Kidney capillary endothelial cell (primary cell): ENCODE measurements at places on chromosomes 13 and 19.

DNA sequence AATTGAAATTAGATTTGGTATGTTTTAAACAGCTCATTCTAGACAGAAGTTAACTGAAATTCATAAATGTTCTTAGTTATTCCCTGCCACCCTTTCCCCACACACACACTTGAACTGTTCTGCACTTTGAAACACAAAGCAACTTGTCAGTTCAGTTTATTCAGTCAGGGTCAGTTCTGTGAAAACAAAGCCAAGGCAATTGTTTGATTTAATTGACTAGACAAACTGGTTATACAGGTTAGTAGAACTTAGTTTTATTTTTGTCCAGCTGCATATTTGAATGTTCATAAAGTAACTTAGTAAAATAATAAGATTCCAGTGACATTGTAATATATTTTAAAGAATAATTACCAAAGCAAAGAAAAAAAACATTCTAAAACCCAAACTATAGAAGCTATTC, 98.3 kb upstream of the KLF5 start:
- no peak for DNase-seq

GRCh38 chr19:2252797-2253105, 3.5 kb downstream of the JSRP1 start:
- no peak for DNase-seq

DNA sequence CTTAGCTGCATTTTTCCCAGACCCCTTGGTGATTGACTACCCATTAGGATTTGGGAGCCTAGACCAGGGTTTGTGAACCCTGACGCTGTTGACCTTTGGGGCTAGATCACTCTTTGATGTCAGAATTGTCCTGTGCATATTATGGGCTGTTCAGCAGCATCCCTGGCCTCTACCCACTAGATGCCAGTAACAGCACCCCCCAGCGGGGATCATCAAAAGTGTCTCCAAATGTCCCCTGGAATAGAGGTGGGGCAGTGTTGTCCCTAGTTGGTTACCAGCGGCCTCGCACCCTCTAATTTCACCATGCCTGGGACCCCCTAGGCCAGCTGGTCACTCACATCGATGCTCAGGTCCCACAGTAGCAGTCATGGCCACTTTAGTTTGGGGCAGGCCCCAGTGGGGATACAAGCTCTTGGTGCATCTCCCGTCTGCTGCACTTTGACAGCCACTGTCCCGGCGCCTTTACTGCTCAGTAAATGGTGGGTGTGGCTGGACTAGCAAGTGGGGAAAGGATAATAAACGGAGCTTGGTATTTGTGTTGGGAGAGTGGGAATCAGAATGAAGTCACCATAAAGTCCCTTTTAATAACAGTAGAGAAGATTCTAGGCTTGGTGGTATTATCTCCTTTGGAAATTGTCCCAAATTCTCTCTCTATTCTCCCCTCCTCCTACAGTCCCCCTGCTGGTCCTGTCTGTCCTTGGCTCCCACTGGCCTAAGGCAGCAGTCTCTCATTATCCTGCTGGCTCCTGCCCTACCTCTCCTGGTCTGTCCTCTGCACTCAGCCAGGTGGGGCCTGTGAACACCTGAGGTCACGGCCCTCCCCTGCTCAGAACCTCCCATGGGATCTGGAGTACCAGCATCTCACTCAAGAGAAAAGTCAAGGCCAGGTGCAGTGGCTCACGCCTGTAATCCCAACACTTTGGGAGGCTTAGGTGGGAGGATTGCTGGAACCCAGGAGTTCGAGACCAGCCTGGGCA, 80.6 kb downstream of the SIPA1L3 start:
- DNase-seq: no peak

DNA sequence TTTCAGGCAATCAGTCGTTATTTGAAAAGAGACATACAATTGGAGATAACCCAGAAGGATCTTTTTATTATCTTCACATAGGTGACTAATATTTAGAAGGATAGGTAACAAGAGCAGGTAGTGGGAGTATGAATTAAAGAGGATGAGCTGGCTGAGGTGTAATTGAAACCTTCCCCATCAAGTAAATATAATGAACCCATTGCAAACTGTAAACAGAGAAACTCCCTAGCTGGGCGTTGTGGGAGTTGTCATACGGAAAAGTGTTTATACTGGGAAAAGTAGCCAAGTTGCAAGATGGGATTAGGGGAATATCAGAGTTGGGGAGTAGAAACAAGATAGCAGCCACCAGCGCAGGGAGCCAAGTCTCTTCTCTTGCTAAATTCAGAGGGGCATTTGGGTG, 448.4 kb downstream of the COG6 start:
- DNase-seq: no peak

DNA sequence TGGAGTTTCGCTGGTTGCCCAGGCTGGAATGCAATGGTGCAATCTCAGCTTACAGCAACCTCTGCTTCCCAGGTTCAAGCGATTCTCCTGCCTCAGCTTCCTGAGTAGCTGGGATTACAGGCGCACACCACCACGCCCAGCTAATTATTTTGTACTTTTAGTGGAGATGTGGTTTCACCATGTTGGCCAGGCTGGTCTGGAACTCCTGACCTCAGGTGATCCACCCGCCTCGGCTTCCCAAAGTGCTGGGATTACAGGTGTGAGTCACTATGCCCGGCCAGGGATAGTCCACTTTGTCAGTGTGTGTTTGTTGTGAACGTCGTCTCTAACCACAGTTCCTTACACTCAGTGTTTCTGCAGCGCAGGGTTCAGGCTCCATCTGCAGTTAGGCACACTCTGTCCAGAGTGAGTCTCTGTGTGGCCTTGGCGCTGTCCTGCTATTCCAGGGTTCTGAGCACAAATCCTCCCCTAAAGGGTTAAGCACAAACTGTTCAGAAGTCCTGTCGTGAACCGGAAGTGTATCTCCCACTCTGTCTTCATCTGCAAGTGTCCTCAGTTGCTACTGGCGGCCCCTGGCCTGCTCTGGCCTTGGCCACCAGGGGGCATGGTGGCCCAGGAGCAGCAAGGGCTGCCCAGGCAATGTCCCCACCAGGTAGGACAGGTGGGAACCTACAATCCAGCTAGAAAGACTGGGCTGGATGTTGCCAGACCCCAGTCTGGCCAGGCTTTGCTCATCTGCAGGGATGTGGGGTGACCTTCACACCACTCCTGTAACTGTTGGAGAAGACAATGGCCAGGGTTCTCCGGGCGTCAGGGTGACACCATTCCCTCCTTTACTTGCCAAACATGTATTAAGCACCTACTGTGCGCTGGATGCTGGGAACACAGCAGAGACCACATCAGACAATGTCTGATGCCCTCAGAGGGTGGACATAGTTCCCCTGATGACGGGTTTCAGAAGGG, 38.8 kb upstream of the GATAD2A start:
- DNase-seq: peak; percentile 50

- DNase-seq: no peak
Measured at GRCh38 chr13:50740052-50740741, 103.3 kb downstream of the DLEU7 start.

- DNase-seq: no peak
Measured at GRCh38 chr19:4362831-4363545, 19.6 kb downstream of the MPND start.

DNA sequence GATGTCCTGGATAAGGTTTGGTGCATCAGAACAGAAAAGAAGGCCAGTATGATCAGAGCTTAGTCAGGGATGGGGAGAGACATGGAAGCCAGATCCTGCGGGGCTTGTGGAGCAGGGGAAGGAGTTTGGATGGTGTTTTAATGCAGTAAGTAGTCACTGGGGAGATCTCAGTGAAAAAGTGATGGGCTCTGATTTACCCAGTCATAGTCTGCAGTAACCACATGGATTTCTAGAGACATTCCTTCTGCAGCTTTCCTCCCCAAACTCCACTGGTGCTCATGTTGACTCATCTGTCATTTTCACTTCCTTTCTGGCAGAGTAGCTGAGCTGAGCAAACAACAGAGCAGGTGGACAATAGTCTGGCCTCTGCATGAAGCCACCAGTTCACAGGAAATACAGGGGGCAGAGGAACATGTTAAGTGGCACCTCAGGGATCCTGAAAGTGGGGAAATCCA, 144.1 kb downstream of the DPF1 start:
- peak; percentile 89 for DNase-seq

DNA sequence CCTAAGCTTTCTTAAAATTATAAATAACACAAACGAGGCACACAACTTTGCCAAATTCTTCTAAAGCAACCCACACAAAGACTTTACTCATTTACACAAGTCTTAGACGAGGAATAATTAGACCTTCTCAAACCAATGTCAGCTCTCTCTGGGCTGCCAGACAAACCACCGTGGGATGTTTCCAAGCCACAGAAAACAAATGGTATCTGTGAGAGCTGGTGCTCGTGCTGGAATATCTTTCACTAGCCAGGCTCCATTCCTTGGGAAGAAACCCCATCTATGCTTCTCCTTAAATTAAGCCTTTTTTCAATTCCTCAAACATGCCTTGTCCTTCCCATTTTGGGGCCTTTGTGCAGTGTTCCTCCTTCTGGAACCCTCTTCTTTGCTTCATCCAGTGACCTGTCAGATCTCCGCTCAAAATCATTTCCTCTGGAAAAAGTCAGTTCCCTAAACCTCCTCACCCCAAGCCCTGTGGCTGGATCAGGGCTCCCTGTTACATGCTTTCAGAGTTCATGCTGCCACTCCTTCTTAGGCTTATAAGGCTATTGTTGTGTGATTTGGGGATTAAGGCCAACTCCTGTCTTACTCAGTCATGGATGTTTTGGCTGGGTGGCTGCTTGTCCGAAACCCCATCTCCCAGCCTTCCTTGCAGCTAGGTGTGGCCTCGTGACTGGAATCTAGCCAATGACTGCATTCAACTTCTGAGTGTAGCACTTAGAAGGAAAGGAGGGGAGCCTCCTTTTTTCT, 64.2 kb upstream of the GTF2F2 start:
- DNase-seq: no peak
